AML-193 (cell line): ENCODE measurements at places on chromosomes 4 and X.

- no peak for DNase-seq
Observed at GRCh38 chrX:31091819-31092218, 20.0 kb upstream of the FTHL17 start.

GRCh38 chr4:141669501-141669900 is 33.1 kb downstream of the IL15 start:
- DNase-seq = no peak

DNA sequence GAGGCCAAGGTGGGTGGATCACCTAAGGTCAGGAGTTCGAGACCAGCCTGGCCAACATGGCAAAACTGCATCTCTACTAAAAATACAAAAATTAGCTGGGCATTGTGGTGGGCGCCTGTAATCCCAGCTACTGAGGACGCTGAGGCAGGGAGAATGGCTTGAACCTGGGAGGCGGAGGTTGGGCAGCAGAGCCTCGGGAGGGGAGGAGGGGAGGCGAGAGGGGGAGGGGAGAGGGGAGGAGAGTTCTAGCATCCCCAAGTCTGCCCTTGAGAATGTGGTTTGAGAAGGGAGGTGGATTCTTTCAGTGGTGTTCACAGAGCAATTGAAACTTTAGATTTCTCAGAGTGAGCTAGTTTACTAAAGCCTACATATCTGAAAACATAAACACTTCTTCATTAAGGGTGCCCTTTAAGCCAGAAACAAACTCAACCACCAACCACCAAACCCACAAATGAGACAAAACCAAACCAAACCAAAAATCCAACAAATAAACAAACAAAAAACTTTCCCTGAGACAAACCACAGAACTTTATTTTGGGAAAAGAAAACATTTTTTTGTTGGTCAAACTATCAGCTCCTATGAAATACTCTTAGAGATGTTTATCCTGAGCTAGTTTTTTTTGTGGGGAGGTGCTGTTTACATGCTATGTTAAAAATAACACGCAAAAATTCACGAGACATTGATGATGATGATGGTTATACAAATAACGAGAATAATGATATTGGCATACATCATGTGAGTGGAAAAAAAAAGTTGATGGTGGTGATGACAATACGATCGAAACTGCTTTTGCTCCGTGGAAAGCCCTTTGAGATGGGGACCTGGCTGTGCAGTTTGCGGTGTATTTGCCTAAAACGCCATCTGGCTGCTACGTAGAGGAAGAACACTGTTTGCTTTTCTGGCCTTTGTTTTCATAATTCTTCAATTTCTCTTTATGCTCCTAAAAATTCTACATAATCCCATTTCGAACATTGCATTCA is 98.2 kb upstream of the PRKX start:
- peak; percentile 55 for DNase-seq

DNA sequence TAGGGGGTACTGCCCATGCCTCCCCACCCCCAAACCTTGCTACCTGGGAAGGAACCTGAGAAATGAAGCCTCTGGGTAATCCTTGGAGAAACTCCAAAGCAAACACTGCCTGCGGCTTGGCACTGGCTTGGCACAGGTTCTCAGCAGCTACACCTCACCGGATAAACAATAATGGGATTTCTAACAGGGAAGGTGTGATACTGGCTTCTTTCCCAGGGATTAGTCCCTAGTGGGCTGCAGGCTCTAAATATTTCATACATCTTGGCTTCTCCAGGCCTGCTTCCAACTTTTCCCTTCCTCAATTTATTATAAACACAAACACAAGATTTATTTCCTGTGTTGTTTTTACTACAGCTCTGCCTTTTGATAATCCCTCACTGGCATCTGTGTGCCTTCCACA is 12.5 kb downstream of the SEC24D start:
- no peak for DNase-seq

- DNase-seq = no peak
Observed at GRCh38 chr4:108031427-108032083, 41.9 kb downstream of the HADH start.

- DNase-seq = no peak
Observed at GRCh38 chr4:8082517-8083055, 76.0 kb downstream of the ABLIM2 start.

GRCh38 chr4:16860516-16860915 is 37.9 kb downstream of the LDB2 start:
- no peak for DNase-seq

DNA sequence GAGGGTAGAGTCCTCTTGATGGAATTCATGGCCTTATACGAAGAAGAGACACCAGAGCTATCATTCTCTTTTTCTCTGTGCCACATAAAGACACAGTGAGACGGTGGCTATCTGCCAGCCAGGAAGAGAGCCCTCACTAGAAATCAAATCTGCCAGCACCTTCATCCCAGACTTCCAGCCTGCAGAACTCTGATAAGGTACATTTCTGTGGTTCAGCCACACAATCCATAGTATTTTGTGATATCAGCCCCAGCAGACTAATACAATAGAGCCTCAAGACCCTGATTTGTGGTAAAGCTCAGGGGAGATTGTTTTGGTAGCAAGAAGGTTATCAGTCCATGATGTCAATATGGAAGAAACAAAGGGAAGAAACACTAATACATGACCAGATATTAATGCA is 1213.2 kb downstream of the NLGN4X start:
- DNase-seq = no peak

DNA sequence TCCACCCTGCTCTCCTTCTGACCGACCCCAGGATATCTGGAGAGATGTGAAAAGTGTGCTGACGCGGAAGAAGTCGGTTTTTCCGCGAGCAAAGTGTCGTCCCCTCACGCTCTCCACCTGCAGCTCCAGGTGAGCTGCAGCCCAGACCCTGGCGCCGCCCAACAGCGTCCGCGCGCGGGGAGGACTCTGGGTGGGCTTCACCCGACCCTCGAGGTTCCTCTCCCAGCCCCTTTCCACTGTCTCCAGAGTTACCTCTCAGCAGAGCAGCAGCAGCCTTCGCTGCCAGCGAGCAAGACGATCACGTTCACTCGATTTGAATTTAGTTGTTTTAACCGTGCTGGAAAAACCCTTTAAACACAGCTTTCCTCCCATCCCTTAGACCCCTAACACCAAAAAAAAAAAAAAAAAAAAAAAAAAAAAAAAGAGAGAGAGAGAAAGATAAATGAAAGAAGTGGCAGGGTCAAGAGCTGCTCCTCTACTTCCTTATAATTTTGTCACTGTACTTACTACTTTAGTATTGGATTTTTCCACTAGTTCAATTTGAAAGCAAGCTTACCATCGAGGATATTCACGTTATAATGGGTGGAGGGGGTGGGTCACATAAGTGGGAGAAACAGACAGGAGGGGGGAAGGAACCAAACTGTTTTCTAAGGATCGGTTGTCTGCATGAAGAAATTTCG is 758 bp upstream of the NR3C2 start:
- DNase-seq = peak; percentile 24

DNA sequence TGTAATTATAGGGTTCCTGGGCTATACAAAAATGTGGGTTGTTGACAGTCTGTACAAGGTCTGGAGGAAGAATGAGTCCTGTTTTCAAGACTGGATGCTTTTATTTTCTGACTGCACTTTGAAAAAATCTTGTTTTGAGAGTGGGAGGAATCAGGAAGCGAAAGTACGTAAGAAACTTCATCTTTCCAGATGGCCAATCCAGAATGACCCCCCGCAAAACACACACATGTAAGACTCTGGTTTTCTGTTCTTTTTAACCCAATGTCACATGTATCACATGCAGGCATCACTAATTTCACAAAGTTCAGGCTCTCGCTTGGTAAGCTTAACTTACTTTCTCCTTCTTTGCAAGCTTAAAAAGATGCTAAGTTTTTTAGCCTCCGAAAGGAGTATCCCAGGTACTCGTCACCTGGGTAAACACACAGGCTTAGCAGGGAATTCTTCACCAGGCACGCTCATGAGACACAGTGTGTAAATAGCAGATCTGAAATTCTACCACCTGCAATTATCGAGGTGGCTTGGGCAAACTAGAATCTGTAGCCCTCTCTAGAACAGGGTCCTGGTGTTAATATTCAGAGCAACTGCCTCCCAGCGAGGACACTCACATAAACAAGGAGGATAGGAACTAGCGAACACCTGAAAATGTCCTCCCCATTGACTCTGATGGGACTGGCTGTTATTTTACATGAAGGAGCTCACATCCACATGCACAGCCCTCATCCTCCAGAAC is 90.7 kb downstream of the NSUN7 start:
- DNase-seq = no peak

DNA sequence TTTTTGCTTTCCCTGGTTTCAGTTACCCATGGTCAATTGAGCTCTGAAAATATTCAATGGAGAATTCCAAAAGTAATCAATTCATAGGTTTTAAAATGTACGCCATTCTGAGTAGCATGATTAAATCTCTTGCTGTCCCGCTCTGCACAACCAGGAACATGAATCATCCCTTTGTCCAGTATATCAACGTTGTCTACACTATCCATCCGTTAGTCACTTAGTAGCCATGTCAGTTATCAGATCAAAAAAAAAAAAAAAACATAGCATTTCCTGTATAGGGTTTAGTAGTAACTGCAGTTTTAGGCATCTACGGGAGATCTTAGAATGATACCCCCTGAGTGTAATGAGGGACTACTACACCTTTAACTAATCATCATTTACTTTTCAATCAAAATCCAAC is 15.1 kb downstream of the LAMP2 start:
- no peak for DNase-seq

GRCh38 chr4:22072726-22073125 is 124.2 kb upstream of the KCNIP4 start:
- DNase-seq = no peak

- DNase-seq = no peak
Observed at GRCh38 chr4:141995056-141995455, 358.7 kb downstream of the IL15 start.

GRCh38 chr4:82753238-82753637 is 45.4 kb downstream of the SCD5 start:
- no peak for DNase-seq

DNA sequence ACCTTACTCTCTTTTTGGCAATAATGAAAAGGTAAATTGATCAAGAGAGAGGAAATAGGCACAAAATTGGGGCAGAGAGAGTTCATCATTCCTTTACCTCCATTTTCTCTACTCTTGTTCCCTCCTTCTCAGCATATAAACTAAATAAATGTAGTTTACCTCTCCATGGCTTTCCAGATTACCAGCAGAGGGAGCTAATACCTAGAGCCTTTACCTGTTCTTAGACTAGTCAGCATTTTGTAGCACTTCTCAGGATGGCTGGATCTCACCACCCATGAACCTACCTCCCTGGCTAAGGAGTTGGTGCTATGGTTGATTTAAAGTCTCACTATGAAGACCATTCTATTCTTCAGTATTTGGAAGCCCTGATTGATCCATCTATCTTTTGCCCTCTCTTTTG is 15.7 kb downstream of the OFD1 start:
- peak; percentile 12 for DNase-seq

GRCh38 chrX:110427076-110427475 is 68.4 kb downstream of the RTL9 start:
- DNase-seq = no peak

DNA sequence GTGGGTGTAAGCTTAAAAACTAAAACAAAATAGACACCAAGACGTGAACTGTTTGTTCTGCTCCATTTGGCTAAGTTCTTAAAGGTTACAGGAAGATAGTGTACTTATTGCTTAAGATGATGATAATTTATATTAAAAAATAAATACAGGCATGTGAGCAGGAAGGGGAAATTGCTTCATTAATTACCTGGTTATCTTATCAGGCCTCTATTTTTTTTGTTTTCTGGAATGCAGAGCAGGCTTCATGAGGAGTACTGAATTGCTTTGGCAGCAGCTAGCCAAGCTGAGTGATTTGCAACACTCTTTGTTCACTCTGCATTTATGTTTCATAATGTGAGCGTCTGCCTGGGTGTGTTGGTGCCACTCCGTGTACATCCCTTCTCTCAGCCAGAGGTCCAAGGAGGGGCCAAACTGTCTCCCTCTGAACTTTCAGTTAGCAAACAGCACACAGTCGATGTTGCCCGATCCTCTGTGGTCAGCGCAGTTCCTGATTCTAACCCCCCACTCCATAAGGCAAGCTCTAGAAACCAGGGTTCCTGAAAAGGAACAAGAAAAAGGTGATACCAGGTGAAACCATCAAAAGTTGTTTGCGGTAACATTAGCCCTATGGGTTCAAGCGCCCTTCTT is 348.2 kb downstream of the SPRY1 start:
- DNase-seq = no peak

DNA sequence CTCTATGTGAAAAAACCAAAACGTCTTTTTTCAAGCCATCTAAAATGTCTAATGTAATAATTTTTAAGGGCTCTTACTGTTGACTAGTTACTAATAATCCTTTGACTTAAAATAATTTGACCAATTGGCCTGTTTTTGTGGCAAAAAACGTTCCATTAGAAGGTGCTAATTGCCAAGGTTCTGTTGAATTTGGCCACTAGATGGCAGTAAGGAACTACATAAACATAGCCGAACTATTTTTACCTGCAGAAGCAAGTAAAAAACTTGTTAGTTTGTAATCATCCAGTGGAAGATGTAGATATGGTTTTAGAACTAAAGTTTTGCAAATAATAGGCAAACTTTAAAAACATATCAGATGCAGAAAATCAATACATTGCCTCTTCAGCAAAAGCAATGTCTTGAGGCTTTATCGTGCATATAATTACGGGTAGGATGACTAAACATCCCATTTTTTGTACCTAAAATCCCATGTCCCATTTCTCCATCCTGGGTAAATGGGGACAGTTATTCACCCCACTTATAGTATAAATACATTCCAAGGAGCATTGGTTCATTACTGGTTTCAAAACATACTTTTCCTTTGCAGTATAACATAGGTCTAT is 57.6 kb downstream of the PROM1 start:
- peak; percentile 48 for DNase-seq

- no peak for DNase-seq
Observed at GRCh38 chr4:81836716-81837115, 365.0 kb upstream of the RASGEF1B start.

GRCh38 chrX:56764975-56765791 is 36.1 kb downstream of the NBDY start:
- no peak for DNase-seq

DNA sequence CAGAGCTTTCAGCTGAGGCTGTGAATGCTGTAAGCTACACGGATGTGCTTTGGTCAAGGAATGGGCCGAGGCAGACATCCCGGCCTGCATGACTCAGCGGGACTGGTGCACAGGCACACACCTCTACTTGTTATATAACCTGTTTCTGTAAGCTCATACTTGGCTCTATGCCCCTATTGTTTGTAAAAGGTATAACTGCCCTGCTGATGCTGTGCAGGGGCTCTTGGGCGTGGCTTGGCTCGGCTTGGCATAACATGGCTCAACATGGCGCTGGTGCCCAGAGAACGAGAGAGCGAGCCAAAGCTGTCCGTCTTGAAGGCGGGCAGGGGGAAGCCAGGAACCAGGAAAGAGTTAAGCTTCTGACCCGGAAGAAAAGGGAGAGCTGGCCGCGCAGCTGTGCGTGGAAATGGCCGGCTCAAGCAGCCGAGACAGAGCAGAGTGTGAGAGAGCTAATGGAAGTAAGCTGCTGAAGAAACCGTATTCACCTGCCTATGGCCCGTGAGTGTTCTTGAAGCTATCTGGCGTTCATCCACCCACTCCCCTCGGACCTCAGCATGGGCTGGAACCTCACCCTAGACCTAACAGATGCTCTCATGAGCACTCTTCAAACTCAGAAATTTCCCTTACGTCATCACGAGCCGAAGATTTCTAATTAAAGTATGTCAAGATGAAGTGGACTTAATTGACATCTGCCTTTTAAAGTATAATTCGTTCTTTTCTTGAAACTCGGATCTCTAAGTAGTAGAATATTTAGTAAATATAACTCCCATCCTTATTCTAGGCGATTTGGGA is 286.3 kb upstream of the AGA start:
- no peak for DNase-seq

- DNase-seq = no peak
Observed at GRCh38 chrX:155028877-155029291, 2.2 kb downstream of the FUNDC2 start.
